Ecto neural progenitor cell (in vitro differentiated cells): ENCODE measurements at places on chromosomes 4 and X.

DNA sequence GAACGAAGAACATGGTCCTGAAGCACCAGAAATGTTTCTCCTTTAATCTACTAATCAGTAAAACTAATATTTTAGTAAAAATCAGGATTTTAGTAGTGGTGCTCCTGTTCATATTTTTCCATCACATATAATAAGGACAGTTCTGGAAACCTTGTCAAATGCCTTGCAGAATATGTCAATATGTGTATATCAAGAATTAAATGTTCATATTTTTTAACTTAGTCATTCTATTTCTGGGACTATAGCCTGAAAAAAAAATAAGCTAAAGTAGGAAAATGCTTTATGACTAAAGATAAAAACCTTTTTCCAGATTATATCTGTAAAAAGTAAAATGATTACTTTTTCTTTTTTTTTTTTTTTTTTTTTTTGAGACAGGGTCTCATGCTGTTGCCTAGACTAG lies 65.1 kb downstream of the MAB21L2 start:
- no peak for DNase-seq

DNA sequence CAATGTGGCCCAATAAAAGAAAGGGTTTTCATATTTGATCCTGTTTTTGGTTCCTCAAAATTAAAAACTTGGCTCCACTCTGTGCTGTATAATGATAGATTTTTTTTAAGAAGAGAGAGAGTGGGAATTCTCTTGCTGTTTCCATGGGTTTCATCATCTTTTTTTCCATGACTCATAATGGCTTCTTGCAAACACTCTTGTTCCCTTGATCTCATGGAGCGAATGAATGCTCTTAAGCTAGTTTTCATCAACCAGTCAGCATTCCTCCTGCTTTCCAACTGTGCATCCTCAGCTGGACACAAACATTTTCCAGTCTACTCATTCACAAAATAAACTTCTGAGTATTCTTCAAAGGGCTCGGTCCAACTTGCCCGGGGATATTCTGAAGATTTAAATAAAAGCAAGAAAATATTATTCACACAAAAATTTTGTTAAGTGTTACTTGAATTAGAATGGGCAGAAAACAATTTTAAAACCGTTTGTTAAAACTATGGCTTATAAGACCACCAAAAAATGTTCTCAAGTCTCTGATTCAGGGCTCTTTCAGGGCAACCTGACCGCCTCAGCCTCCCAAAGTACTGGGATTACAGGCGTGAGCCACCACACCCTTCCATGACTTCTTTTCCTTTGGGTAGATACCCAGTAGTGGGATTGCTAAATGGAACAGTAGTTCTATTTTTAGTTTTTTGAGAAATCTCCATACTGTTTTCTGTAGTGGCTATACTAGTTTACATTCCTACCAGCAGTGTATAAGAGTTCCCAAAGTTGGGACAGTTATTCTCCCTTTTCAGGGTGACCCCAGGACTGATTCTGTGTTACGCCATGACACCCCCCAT lies 64.7 kb downstream of the TMEM156 start:
- no peak for DNase-seq

DNA sequence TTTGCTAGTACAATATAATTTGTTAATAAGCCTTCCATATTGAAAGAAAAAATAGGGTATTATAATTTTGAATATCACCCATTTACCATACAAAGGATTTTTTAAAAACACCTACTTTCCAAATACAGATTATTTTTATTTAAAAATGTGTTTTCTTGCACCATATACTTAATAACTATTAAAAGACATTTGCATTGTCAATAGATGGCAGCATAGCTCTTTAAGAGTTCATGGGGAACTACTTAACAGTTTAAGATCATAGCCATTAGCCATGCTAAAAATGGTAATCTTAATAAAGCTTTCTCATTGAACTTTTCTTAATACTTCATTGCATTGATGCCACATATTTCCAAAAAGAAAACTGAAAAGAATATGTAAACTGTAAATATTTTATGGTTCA lies 1995.9 kb downstream of the C4orf33 start:
- no peak for DNase-seq

DNA sequence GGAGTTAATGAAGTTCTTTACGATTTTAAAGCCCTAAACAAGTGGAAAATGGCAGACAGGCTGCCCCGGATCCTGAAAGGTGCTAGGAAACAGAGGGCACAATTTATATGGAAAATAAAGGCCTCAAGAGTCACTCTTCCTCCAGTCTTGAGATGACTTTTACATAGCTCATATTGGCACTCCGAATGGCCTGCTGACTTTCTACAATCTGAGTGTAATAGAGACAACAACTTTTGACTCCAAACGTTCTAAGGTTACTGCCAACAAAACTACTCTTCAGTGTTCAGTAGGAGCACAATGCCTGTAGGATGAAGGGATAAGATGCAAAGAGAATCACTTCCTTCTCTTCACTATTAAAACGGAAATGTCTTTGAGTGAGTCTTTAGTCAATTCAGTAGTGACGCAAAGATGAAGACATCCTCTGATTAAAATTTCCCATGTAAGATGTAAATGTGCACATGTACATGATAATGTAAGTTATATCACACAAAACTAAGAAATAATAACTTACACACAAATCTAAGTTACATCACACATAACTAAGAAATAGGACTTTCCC lies 40.5 kb downstream of the VEGFC start:
- DNase-seq, result no peak

- DNase-seq, result peak; percentile 88
Measured at GRCh38 chr4:113761620-113762185, at the start of gene CAMK2D. Gene CAMK2D (minus strand): TSS chr4:113761738. CDS start chr4:113761068, 670 bp downstream.
